Activated CD4-positive, alpha-beta T cell treated with anti-CD3 and anti-CD28 coated beads for 4 hours (primary cell): ENCODE measurements at places on chromosomes 1 and 21.

GRCh38 chr1:22408230-22408629 lies 43.4 kb upstream of the ZBTB40 start:
- no peak for DNase-seq

DNA sequence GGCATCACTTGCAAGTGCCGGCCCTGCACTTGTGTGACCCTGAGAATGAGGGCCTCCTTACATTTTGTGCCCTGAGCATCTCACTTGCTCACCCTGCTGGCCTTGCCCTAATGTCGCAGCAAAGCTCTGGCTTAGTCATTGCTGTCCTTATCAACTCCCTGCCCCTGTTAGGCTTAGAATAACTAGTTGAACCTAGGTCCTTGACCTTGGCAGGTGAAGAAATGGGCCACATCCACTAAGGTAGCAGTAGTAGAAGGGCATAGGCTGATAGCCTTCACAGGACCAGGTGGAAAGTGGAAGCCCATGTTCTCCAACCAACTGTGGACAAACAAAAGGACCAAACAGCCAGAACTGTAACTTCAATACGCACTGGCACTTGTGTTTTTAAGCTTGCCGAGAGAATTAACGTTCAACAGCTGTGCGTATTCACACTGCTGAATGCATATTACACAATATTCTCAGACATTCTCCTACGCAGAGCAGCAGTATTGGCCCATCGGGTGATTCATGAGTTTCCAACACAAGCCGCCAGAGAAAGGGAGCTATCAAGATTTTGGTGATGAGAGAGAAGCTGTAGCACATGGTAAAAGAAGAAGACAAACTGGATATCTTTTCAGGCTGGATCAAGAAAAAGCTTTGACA lies 27.7 kb upstream of the PTGFRN start:
- DNase-seq, result peak; percentile 18

DNA sequence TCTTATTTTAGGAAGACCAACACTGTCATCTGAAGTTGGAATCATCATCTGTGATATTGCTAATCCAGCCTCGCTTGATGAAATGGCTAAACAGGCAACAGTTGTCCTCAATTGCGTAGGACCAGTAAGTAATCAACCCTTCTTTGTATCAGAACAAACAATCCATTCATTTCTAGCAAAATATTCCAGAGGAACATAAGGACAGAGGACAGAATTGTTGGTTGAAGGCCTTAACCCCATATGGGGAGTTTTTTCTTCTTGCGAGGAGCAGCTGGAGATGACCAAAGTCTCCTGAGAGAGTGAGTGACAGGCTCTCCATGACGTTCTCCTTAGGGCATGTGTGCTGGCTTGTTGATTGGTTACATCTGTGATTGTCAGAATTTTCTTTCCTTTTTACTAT lies 2.7 kb downstream of the SCCPDH start:
- no peak for DNase-seq

- DNase-seq, result no peak
These were observed 136.8 kb downstream of the GLIS1 start for GRCh38 chr1:53601867-53602775.

- no peak for DNase-seq
These were observed 14.0 kb downstream of the SFPQ start for GRCh38 chr1:35178874-35179380.

DNA sequence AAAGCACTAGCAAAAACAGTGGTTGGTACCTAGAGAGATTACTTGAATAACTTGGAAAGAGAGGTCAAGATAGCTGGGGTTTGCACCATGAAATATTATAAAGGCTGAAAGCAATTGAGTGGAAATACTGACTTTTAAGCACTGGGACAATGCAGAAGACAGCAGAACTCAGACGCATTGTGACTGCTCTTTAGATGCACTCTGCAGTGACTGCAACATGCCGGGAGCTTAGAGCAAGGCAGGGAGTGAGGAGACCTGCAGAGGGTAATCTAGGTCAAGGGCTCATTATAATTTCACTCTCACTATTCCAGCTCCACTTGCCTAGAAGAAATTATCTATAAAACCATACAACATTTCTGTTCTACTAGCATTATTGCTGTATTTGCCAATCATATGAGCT lies 36.6 kb downstream of the OLFM3 start:
- DNase-seq, result no peak

- no peak for DNase-seq
These were observed 12.1 kb upstream of the C8B start for GRCh38 chr1:56977910-56978309.
